ENCODE measurements at places on chromosomes 1 and 21.

DNA sequence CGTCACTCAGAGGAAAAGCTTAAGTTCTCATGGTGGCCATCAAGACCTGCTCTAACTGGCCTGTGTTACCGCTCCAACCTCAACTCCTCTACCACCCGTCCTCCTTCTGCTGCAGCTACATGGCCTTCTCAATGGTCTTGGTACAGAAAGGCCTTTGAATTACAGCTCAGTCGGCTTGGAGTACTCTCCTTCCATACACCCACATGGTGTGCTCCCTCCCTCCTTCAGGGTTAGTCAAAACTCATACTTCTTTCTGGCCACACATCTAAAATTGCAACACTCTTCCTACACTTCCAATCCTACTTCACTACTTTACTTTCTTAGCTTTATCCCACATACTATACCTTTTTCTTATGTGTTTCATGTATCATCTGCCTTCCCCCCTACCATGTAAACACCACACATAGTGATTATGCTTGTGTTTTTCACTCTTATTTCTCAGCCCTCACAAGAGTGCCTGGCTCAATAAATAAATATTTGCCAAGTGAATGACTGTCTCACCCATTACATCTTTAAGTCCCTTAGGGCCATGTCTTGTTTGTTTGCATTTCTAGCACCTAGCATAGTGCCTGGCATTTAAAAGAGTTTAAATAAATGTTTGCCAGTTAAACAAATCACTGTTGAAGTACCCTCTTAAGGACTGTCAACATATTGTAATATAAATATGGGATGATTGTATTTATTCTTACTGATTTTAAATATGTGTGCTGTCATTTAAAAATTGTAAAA, 37.6 kb upstream of the HMCN1 start:
- no peak for DNase-seq

GRCh38 chr1:33898881-33899280, 35.0 kb downstream of the HMGB4 start:
- DNase-seq, result no peak

DNA sequence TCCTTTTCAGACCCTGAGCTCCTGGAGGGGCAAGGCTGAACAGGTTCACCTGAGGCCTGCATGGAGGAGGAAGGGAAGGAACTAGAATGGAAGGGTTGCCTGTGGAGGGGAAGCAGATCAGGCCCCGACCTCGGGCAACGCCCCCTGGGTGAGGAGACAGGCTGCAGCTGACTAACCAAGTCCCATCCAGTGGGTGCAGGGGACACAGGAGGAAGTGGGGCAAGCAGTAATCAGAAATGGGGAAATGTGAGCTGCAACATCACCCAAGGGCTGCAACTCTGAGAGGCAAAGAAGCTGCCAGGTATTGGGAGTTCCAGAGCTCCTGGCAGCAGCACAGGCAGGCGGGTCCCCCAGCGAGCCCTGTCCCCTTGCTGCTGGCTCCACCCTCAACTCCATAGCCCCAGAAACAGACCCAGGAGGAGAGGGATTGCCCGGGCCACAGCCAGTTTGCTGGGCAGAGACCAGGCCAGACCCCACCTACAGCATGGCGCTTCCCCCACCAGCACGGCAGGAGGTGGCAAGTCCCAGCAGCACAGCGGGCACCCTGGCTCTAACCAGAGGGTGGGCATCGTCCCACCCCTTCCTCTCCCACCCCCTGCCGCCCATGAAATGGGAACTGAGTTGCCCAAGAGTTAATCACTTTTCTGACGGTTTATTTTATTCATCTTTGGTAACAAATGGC, 38.5 kb downstream of the MRPL37 start:
- DNase-seq, result no peak

GRCh38 chr1:226149806-226150205, 36.7 kb downstream of the ACBD3 start:
- DNase-seq, result no peak

GRCh38 chr1:245802941-245803665, 648.3 kb downstream of the KIF26B start:
- no peak for DNase-seq

DNA sequence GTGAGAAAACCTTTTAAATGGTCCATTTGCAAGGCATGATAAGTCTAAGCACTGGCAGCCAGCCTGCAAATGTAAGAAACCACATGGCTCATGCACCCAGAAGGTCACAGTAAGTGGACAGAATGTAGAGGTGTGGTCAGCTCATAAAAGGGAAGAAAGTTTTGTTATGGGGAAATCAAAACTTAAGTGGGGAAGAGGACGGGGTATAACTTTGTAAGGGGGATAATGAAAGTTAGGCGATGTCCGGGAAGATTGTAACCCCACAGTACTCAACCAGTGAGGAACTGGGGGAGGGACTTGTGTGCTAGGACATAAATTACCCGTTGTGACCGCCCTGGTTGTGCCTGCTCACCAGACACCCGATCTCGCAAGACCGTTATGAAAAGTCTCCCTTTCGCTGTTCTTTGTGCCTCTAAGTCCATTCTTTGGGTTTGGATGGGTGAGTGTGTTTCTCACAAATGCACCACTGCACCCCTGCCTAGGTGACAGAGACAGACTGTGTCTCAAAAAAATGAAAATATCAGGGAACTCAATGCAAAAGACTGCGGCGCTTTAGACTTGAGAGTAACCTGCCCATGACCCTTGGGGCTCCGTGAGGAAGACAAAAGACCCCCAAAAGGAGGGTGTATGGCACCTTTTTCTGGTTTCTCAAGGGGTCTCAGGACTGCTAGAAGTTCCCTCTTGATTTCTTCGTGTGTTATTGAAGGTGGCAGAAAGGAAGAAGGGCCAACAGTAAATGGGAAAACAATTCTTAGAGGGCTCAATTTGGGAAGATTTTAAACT, 28.6 kb upstream of the ZNF496 start:
- DNase-seq, result no peak

DNA sequence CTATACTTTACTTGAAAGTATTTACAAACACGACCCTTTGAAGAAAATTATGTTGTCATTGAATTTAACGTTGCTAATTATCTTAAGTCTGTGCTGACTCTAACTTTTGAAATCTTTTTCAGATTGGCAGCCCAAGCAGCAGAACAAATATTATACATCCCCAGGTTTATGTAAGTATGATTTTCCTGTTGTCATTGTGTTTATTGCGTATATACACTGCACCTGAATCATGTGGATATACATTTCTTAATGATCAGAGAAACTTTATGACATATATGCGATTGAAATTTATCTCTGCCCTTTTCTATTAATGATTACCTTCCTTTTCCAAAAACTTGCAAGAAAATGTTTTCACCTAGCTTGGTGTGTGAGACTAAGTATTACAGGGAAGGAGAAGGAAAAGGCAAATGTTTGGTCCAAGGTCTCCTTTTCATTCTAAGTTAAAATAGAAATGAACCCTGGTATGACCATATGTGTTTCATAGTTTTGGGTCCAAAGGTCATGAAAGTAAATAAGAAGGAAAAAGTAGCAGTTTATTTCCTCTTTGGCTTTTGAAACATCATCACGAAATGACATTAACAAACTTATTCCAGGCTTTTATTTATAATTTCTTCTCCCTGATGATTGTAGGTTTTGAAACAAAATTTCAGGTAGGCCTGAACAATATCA, 116.8 kb downstream of the VPS13D start:
- no peak for DNase-seq

GRCh38 chr1:158053276-158053675, 59.8 kb downstream of the KIRREL1 start:
- DNase-seq, result peak; percentile 24

- no peak for DNase-seq
Observed at GRCh38 chr1:246784621-246785493, 60.6 kb downstream of the SCCPDH start.

DNA sequence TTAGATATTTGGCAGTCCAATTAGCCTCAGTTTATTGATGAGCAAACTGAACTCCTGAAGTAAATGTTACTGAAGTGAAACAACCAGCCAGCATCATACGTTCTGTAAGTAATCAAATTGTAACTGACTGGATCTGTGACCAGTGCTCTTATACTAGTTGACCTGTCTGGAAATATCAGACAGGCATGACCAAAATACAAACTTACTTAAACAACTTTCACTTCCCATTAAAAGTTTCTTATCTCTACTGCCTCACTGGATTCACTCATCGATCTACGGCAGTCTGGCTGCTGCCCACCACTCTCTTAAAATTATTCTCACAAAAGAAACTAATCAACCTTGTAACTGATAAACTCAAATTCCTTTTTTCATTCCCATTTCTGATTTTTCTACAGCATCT, 56.4 kb downstream of the WDR3 start:
- DNase-seq, result no peak

DNA sequence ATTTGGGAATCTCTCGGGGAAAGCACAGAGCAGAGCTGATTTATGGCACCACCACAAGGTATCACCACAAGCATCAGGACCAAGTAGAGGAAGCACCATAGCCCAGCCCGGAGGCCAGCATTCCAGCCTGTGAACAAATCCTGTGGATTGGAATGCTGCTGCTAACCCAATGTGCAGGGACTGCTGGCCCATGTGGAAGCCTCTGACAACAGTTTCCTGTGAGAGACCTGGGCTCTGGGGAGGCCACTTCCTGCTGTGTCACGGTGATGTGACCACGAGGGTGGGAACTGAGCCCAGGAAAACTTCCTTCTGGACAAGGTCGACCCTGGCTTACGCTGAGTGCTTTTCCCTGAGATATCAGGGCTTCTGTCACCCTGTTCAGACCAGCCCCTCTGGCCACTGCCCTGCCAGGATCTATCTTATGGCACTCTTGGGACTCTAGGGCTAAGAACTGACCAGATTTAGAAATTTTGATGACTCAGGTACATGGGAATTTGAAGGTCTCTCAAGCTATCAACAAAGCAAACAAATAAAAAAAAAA, 88.3 kb upstream of the NGF start:
- DNase-seq, result no peak

DNA sequence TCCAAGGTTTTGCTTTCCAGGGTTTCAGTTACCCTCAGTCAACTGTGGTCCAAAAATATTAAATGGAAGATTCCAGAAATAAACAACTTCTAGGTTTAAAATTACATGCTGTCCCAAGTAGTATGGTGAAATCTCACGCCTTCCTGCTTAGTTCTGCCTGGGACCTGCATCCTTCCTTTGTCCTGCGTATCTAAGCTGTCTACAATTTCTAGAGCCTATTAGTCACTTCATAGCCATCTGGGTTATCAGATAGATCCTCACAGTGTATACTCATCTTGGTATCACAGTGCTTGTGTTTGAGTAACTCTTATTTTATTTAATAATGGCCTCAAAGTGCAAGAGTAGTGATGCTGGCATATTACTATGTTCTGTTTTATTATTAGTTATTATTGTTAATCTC, 157.7 kb downstream of the ROR1 start:
- DNase-seq, result no peak

DNA sequence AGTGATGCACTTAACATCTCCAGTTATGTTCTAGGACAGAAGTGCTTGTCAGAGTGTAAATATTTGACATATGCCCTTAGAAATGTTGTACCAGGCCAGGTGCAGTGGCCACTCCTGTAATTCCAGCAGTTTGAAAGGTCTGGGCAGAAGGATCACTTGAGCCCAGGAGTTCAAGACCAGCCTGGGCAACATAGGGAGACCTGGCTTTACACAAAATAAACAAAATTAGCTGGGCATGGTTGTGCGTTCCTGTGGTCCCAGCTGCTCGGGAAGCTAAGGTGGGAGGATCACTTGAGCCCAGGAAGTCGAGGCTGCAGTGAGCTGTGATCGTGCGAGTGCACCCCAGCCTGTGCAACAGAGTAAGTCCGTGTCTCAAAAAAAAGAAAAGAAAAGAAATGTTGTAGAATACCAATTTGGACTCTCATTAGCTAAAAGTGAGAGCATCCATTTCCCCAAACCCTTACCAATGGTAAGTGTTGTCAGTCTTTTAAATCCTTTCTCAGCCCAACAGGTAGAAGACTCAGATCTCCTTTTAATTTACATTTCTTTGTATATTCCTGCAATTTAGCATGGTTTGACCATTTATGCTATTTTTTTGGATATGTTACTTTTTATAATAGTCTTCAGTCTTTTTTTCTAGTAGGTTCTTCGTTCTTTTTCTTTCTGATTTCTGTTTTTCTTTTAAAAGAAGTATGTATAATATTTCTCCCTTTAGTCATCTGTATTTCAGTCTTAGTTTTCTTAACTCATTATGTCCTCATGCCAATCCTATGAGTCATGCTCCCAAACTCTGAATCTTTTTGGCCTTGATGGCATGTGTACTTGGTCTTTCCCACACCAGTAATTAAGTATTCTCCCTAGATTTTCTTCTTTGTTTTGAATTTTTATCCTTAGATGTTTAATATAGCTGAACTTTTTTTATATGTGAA, 74.4 kb downstream of the CAMTA1 start:
- DNase-seq, result no peak

DNA sequence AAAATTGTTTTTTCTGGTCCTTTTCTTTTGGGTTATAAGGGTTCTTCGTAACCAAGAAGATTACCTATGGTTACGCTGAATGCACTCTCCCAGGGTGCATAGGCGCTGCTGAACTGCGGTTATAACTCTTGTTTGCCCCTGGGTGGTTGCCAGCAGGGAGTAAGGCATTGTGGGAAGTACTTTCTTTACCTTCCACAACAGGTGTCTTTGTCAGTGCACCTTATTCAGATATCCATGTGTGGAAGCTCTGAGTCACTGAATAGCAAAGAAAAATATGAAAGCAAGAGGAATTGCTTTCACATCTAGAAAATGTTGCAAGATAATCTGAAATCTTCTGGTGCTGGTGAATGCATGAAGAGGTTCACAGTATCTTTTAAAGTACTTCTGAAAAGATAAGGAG, 124.4 kb upstream of the CACYBP start:
- peak; percentile 39 for DNase-seq

GRCh38 chr21:34890470-34890723, 158.7 kb downstream of the RUNX1 start:
- DNase-seq, result no peak

Measured in neural progenitor cell (in vitro differentiated cells).